ENCODE measurements at places on chromosomes 2 and 18.

- no peak for DNase-seq
Observed at GRCh38 chr2:128473175-128474035, 154.7 kb upstream of the HS6ST1 start.

DNA sequence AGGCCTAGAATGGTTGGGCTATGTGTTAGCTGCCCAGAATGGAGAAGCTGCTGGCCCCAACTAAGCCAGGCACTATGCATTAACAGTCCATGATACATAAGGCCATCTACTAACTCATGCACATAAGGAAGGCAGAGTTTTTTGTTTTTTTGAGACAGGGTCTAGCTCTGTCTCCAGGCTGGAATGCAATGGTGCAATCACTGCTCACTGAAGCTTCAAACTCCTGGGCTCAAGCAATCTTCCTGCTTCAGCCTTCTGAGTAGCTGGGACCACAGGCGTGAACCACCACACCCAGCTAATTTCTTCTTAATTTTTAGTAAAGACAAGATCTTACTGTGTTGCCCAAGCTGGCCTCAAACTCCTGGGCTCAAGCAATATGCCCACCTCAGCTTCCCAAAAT lies 37.6 kb downstream of the GPR45 start:
- no peak for DNase-seq

GRCh38 chr2:241637795-241638660 lies 535 bp downstream of the ATG4B start:
- DNase-seq: no peak

GRCh38 chr2:182636699-182637098 lies 79.4 kb upstream of the DNAJC10 start:
- DNase-seq: no peak

DNA sequence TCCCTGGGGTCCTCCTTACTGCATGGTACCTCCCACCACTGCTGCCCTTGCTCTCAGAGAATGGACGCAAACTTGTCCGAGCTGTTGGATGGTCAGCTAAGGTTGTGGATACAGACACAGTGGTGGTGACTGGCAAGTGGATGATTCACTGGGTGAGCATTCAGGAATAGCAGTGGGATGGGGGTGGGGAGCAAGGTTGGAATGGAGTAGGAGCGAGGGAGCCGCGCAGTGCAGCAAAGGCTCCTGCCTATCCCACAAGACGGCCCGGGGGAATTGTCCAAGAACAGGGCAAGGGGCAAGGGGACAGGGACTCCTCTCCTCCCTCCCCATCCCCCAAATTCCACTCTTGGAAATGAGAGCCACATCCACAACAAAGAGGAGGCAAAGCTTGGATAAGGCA lies 102.2 kb downstream of the PIEZO2 start:
- DNase-seq: no peak

GRCh38 chr2:239890206-239890746 lies 134.9 kb downstream of the NDUFA10 start:
- no peak for DNase-seq

DNA sequence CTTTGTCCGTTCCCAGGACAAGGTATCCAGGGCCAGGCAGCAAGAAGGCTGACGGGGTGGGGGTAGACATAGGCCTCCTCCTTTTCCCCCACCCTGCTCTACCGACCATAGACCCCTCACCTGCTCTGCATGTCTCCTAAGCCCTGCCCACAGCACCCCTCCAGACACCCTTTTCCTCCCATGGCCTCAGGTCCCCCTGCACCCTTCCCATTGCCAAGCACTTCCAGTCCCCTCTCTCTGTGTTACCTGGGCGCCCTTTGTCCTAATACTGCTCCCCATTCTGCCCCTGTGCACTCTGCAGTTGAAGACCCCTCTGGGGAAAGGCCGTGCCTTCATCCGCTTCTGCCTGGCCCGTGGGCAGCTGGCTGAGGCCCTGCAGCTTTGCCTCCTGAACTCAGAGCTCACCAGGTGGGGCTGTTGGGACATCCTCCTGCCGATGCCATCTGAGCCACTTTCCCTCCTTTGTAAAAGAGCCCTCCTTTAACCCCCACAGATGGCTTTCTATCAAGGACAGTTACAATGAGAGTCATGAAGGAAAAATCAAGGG lies 3.5 kb downstream of the RUFY4 start:
- no peak for DNase-seq

- no peak for DNase-seq
Observed at GRCh38 chr2:118110310-118110709, 22.0 kb downstream of the INSIG2 start.

- no peak for DNase-seq
Observed at GRCh38 chr2:180033993-180034894, 27.1 kb upstream of the CWC22 start.

GRCh38 chr18:22314420-22314819 lies 103.3 kb downstream of the CTAGE1 start:
- DNase-seq: no peak

- DNase-seq: no peak
Observed at GRCh38 chr2:65130664-65131175, 814 bp upstream of the RAB1A start.

DNA sequence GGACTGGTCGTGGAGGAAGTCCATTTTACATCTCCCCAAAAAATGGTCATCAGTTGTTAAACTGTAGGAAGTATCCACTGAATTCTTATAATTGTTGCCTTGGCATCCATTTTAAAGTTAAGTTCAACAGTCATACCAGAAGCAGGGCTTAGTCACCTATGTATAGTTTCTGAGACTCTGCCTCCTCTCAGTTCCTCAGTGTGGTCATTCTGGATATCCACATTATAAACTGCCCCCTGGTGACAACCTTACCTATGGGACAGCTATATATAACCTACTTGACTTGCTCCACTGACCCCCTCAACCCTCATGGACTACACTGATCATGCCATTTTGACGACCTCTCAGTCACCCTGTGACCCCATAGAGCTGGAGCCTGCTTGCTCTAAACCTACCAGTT lies 617.0 kb downstream of the LRP1B start:
- no peak for DNase-seq

All from stimulated activated CD4-positive, alpha-beta T cell treated with anti-CD3 and anti-CD28 coated beads, Interleukin-15, amount 100 ng/mL, for 1 hour (primary cell).